ENCODE measurements at places on chromosomes 2 and 18.

- no peak for DNase-seq
Observed at GRCh38 chr18:52636536-52636935, 296.5 kb downstream of the DCC start.

DNA sequence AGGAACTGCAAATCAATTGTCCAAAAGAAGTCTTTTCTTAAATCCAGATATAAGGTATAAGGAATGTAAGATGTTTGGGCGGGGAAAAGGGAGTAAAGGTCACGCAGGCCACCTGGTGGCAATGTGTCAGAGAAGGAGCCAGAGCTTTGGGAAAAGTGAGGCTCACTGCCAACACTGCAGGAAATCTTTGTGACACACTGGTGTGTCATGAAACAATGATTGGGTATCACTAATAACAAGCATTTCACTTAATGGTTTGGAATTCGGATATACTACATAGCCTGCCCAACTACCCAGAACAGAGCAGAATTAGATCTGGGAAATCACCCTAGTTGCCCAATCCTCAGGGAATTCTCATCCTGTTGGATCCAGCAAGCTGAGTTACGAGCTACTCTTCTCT, 61.0 kb downstream of the RBMS1 start:
- no peak for DNase-seq

DNA sequence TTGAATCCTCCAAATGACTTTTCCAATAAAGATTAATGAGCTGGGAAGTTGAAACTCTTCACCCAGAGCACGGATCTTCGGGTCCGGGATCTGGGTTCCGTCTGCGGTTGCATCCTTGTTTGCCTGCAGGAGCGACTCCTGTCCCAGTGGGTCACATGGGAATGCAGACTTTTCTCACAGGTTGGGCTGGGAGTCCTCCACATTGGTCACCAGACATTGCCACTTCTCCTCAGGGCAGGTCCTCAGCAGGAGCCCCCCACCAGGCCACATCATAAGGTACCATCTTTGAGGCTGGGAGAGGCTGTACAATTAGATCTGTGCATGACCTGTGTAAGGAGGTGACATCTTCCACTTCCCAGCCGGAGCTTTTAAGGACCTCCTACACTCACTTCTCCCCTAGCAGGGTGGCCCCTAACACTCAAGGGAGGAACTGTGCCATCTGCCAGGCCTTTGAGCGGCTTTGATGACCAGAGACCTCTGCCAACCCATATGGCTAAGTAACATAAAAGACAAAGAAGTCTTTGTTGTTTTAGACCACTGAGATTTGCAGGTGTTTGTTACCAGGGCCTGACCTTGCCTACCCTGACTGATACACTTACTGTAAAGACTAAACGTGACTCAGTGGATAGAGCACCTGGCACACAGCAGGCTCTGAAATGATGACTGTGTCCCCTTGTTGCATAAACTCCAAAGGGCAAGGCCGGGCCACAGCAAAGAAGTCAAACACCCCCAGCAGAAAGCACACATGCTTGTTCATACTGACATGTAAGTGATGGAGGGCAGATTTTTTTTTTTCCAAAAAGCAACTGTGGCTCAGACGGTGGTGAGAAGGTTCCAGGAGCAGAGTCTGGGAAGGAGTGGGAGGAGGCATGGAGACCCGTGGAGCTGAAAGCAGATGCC, 7.9 kb upstream of the TEX51 start:
- DNase-seq, result no peak

GRCh38 chr2:240964704-240965295, 33.6 kb upstream of the SNED1 start:
- DNase-seq, result no peak

DNA sequence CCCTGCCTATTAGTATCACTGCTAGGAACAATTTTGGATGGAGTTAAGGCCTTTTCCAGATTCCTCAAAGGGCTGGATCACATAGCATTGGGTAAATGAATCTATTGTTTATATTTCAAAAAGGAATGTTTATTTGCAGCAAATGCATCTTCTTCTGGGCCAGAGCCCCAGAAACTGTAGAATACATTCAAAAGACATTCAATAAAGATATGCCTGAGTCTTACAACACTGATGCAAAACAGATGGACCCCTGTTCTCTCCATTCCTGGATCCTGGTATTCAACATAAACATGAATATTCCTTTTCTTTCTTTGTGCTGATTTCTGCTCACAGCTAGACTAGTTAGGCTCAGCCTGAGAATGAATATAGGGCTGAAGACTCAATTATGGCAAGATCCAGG, 227.2 kb upstream of the KLHL29 start:
- DNase-seq, result no peak

- DNase-seq, result peak; percentile 5
Observed at GRCh38 chr2:113080134-113080533, 12.4 kb downstream of the IL1F10 start.

Measured in effector memory CD4-positive, alpha-beta T cell (primary cell).